ENCODE measurements at places on chromosomes 12 and 14. TPM values are rescaled to one million over a fixed set of nuclear protein-coding genes. Genes with fewer than 3 reads are reported as not detected.

The GOLGA5 gene
- total RNA-seq, result 27.4 TPM

GRCh38 chr12:89309815-89310214, 42.5 kb downstream of the DUSP6 start:
- H3K27ac ChIP-seq, result no peak overlapping the region
- no peaks in the 10 kb centered on the region for H3K36me3 ChIP-seq

DNA sequence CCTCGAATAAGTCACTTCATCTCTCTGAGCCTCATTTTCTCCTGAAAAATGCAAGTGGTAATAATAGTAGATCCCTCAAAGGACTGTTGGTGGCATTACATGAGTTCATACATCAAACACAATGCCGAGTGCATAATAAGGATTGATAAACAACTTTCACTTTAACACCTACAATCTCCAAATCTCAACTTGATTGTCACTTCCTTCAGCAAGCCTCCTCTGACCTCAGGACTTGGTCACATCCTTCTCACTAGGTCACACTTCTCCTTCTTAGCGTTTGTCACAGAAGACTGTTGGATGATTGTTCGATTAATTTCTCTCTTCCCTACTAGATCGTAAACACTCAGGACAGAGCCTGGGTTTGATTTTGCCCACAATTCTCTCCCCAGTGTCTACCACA, 7.9 kb upstream of the PRKAB1 start:
- H3K4me3 ChIP-seq, result no peak overlapping the region
- no peaks in the 10 kb centered on the region for H3K36me3 ChIP-seq
- no peak for DNase-seq

The C1S gene
- 2.6 TPM for total RNA-seq

The ZDHHC22 gene
- total RNA-seq, result not detected
